Activated CD4-positive, alpha-beta T cell treated with anti-CD3 and anti-CD28 coated beads for 4 hours (primary cell): ENCODE measurements at places on chromosomes 6 and 20.

DNA sequence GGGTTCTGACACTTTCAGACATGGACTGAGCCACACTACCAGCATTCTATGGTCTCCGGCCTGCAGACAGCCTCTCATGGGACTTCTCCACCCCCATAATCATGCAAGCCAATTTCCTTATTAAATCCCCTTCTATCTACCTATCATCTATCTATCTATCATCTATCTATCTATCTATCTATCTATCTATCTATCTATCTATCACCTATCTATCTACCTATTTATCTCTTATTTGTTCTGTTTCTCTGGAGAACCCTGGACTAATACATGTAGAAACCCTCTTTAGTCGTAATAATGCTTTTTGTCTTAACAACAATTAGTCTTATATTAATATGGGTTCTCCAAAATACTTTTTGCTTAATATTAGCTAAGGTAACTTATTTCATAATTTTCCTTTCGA lies 174.1 kb upstream of the PRSS16 start:
- no peak for DNase-seq

- DNase-seq: no peak
Measured at GRCh38 chr20:21228511-21228910, 74.6 kb upstream of the XRN2 start.

- no peak for DNase-seq
Measured at GRCh38 chr6:129890701-129891100, 29.6 kb upstream of the TMEM244 start.

GRCh38 chr6:45617441-45617840 lies 239.7 kb upstream of the SUPT3H start:
- DNase-seq: no peak

DNA sequence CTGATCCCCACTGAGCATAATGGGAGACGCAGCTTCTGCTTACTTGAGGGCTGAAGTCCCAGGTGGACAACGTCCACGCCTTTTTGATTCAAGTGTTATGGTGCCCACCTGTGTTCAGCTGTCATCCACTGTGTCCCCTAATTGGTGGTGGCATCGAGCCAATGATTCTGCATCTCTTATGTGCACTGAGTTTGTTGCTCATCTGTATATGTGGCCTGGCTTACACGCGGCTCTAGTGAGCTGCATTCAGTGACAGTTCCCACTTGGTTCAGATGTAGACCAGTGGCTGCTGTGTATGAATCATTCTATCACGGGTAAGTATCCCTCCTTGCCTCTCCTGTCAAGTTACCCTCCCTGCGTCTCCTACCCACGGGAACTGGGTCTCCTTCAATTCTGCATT lies 131.2 kb upstream of the CLDN20 start:
- DNase-seq: no peak

DNA sequence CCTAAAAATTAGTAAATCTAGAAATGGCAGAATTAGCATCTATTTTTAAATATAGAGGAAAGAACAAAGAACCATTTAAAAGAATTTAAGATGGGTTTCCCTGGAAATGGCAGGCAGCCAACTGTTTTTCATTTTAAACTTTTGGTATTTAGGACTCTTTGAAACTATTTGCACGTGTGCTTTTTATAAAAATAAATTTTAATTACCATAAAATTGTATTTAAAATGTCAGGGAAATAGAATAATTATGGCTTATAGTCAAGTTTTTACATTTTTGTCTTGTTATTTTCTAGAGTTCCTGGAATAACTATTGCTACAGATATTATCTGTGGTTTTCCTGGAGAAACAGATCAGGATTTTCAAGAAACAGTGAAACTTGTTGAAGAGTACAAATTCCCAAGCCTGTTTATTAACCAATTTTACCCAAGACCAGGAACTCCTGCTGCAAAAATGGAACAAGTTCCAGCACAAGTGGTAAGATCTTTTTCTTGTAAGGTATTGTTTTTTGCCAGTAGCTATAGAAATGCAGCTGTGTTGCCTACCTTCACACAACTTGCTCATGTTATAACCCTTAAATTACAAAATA lies 528.7 kb upstream of the SOX4 start:
- DNase-seq: no peak

- DNase-seq: no peak
Measured at GRCh38 chr20:37473249-37474000, 47.6 kb upstream of the NNAT start.
